CD4-positive, alpha-beta memory T cell (primary cell): ENCODE measurements at places on chromosomes 7 and 10. TPM values are rescaled to one million over a fixed set of nuclear protein-coding genes. Genes with fewer than 3 reads are reported as not detected.

GRCh38 chr10:105291571-105291970 lies 650.5 kb downstream of the SORCS3 start:
- DNase-seq, result no peak

- peak; percentile 50 for DNase-seq
These were observed 16.2 kb downstream of the OPTN start for GRCh38 chr10:13115832-13116803.

GRCh38 chr10:110499796-110500514 lies 2.2 kb downstream of the DUSP5 start:
- no peak for DNase-seq

DNA sequence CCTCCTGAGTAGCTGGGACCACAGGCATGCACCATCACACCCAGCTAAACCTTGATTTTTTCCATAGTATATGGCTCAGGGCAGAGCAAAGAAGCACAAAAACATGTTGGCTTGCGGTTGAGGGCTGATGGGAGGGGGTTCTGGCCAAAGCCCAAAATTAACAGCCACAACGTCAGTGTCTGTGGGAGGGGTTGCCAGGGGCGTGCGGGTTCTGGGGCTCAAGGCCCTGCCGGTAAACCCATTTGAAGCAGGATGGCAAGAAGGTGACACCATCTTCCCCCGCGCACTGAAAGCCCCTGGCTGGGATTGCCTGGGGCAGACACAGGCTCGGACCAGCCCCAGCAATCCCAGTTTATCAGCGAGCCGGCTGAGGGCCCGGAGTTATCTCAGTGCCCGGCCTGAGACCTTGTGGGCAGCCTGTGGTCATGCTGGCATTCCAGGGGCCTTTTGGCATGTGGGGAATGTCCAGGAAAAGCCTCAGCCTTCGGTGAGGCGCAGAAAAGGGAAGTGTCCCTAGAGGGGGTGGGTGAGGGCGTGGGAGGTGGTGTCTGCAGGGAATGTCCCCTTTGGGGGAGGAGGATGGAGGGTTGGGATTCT lies 167.7 kb upstream of the TNRC18 start:
- no peak for DNase-seq

GRCh38 chr7:74206589-74207120 lies 3.2 kb upstream of the LAT2 start:
- DNase-seq, result peak; percentile 65

DNA sequence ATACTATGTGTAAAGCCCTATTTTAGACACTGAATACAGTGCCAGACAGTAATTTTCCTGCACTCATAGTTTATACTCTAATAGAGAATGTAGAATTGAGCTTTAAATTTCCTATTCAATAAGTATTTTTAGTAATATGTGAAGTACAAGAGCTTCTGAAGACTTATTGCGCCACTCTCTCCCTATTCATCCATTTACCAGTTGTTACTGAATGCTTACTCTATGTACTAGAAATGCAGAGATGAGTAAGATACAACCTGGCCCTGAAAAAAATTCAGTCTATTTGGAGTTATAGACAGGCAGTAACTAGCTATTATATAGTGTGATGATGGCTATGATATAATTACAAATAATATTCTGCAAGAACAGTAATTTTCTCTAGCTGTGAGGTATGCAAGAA lies 98.8 kb downstream of the ADK start:
- DNase-seq, result no peak

DNA sequence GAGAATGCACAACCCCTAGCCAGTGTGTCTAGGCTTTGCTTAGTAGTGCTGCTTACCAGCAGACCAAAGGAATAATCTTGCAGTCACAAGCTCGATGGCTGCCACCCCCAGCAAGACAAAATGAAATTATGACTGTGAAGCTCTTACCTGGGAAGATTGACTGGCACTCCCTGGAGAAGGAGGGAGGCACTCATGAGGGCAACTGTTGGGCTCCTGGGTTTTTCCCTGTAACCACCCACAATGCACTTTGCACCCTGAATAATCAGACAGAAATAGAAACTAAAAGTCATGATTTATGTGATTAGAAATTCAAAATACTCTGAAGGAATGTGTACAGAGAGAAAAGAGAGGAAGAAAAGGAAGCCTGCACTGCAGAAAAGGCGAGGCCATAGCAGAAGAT lies 144.3 kb upstream of the DGKB start:
- no peak for DNase-seq

GRCh38 chr7:111952783-111953182 lies 253.4 kb downstream of the DOCK4 start:
- DNase-seq, result no peak

- DNase-seq, result no peak
These were observed 4.0 kb upstream of the PLXNA4 start for GRCh38 chr7:132580277-132580676.

- no peak for DNase-seq
These were observed 56.0 kb downstream of the HIPK2 start for GRCh38 chr7:139721821-139722220.

DNA sequence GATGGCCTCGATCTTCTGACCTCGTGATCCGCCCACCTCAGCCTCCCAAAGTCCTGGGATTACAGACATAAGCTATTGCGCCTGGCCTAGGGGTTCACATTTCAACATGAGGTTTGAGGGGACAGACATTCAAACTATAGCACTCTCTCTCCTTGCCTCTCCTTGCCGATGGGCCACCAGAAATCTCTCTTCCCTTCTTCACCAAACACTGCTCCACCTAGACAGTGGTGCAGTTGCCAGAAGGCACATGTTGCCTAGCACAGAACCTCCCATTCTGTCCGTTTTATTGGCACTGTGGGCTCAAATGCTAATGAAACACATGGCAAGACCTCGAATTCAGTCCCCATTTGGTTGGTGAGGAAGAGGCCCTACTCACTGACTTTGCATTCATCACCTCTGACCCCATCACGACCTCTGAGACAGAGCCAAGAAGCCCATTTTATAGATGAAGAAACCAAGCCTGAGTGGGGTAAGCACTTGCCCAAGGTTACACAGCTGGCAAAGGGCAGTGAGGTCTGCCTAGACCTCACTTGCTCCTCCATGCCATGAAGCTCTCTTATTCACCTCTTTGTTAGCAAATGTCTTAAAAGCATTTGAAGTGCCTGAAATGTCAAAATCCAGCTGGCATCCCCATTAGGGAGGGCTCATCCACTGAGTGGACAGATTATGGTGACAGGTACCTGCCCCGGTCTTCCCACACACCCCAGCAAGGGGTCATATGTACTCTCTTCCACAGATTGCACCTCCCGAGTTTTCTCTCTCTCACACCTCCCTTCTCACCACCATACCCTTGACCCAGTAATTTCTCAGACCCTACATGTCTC lies 34.0 kb downstream of the GPRIN2 start:
- no peak for DNase-seq

DNA sequence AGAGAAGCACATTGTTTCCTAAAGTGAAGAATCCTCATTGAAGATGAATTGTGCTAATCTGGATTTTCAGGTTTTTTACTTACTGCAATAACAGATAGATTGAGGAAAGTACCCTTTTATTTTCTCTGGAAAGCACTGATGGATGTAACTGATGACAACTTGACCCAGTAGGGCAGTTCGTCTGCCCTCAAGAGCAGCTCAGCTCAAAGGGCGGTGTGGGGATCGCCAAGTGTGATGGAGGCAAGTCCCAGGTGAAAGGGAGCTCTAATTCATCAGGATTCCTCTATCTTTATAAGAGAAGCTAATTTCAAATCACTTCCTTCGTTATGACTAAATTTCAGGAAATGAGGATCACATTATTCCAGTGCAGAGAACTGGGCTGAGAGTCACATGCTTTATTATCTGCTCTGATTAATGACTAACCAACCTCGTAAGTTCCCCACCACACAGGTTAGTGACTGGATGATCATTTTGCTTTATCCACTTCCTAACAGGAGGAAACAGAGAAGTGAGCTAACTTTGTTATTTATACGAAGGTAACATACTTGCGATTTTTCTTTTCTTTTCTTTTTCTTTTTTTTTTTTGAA lies 98.8 kb downstream of the PFKFB3 start:
- no peak for DNase-seq

GRCh38 chr10:13594641-13595040 lies 7.9 kb downstream of the PRPF18 start:
- no peak for DNase-seq

GRCh38 chr10:17578603-17579002 lies 38.6 kb downstream of the HACD1 start:
- no peak for DNase-seq

- no peak for DNase-seq
These were observed 1.7 kb downstream of the AKR1C4 start for GRCh38 chr10:5198386-5198785.

DNA sequence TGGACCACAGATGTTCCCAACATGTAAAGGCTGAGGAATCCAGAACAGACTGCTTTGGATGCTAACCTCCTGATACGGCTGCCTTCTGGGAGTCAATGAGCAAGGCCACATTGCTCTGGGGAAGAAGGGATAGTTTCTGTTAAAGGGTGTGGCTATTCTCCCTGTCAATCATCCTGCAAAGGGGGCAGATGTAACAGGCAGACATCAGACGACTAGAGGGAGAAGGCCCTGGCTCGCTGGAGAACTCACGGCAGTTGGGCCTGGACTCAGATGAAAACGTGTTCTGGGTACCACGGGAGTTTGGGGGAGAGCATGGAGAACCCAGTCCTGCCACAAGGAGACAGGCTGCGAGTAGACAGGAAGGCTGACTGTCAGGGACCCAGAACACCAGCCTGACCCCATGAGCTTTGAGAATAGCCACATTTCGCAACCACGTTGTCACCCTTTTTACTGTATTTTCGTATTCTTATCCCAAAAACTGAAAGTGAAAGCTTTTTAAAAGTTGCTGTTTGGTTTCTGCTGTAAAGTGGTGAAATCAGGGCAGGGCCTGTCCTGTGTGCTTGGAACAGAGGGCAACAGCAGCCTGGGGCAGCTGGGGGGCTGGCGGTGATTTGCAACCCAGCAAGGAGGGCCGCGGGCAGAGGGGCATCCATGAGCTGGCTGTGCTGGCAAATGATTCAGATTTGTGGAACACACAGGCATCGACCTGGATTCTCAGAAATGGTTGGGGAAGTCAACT lies 95.3 kb downstream of the MYOF start:
- DNase-seq, result no peak

GRCh38 chr7:94612253-94612652 lies 43.7 kb downstream of the SGCE start:
- DNase-seq, result no peak

DNA sequence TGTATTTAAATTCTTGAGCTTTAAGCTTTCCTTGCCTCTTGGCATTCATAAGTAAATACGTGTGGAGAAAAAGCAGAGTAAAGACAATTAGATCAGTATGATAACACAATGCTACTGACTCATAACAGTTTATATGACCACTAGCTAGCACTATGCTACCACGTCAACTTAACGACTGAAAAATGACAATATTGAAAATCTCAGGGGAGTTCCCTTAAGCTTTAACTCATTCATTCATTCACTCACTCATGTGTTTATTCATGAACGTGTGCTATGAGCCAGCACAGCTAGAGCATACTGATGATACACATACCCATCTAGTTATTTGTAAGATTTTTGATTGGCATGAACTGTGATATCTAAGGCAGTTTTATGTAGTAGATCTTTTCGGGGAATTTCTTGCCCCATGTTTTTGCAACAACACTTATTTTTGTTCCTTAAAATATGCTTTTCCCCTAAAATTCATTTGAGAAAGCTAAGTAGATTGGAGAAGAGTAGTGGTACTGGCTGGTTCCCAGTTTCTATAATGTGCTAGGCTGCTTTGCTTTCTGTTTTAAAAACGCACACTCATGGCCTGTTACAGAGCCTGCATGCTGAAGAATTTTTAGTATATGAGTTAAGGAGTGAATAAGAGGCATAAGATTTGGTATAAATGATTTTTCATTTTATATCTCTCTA lies 57.4 kb upstream of the ACBD5 start:
- DNase-seq, result no peak

GRCh38 chr7:99955247-99955646 lies 20.6 kb downstream of the AZGP1 start:
- DNase-seq, result no peak

DNA sequence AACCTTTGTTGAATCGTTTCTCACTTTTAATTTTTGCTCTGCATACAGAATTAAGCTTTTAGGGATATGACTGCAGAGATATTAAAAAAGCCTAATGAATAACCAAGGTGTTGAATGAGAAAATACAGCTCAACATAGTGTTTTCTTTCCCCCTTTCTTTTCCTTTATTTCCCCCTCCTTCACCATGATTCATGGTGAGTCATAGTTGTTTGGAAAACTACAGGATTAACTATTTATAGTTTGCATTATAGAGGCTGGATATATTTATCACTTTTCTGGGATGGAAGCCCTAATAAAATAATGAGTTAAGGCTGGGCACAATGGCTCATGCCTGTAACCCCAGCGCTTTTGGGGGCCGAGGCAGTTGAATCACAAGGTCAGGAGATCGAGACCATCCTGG lies 115.0 kb downstream of the DNAJB9 start:
- DNase-seq, result no peak

- no peak for DNase-seq
These were observed 42.7 kb upstream of the PDGFA start for GRCh38 chr7:562374-562675.

DNA sequence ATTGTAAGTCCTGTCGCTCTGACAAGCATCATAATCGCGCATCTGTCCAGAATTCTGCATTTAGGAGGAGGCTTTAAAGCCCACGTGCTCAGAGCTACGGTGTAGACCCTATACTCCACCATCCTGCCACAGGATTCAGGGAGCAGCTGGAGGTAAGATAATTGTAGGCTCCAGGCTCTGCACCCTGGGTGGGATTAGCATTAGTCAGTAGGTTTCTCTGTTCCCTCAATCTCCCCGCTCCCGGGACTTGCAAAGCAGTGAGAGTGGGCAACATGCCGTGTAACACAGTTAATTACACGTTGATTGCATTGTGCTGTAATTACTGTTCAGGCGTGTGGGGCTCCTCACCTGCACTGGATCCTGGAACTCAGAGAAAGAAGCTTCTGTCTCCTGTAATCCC lies 89.3 kb upstream of the CUX1 start:
- no peak for DNase-seq

GRCh38 chr10:77710759-77711682 lies 73.4 kb upstream of the KCNMA1 start:
- DNase-seq, result peak; percentile 43

- DNase-seq, result no peak
These were observed 23.0 kb downstream of the PTPRN2 start for GRCh38 chr7:158564663-158565035.

DNA sequence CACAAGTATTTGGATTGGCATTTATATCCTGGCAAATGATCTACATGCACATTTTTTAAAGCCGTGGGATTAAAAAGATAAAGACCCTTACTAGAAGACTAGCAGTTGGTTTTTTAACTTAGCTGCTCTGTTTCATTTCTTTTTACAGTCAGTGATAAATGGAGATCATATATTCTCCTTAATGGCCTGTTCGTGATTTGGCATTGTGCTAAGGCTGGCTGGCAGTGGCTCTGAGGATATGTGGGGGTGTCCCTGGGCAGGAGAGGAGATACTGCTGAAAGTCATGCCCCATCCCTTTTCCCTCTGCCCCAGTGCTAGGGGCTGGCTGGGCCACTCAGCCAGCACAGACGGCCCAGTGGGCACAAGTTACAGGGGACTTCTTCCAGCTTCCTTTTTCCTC lies 341.7 kb downstream of the PRPF18 start:
- no peak for DNase-seq

The MSMB gene
- total RNA-seq, result not detected

The MDH2 gene
- total RNA-seq, result 79.8 TPM

The OR2A5 gene
- total RNA-seq, result not detected

The SSC4D gene
- not detected for total RNA-seq

The ENTPD1 gene
- 1.6 TPM for total RNA-seq

The CALN1 gene
- not detected for total RNA-seq

The LEP gene
- total RNA-seq, result not detected
